ENCODE measurements at places on chromosomes 1 and 21.

GRCh38 chr1:93698329-93699048, 16.9 kb upstream of the BCAR3 start:
- no peak for DNase-seq

- no peak for DNase-seq
Observed at GRCh38 chr1:178411756-178412399, 84.9 kb downstream of the CLEC20A start.

- no peak for DNase-seq
Observed at GRCh38 chr1:20615946-20616846, 17.1 kb upstream of the PINK1 start.

GRCh38 chr1:7008975-7009740, 223.9 kb downstream of the CAMTA1 start:
- no peak for DNase-seq

GRCh38 chr1:201463071-201463552, 5.9 kb downstream of the PHLDA3 start:
- peak; percentile 46 for DNase-seq

GRCh38 chr1:115116512-115116911, 27.2 kb upstream of the TSPAN2 start:
- DNase-seq, result no peak

DNA sequence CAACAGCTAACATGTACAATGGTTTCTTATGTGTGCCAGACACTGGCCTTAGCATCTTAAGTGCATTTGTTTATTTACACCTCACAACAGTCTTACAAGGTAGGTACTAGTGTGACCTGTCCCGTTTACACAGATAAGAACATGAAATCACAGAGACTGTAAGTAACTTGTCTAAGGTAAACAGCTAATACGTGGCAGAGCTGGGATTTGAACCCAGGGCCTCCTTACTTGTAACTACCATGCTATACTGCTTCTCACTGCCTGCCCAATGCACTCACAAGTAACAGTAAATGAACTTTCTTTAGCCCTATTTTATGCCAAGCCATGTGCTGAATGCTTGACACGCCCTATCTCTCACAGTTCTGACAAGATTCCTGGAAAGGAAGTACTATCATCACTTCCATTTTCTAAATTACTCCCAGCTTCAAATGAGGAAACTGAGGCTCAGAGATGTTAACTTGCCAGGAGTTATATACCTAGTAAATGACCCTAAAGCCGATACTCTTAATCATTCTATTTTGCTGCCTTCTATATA, 25.7 kb upstream of the ROR1 start:
- DNase-seq, result no peak

DNA sequence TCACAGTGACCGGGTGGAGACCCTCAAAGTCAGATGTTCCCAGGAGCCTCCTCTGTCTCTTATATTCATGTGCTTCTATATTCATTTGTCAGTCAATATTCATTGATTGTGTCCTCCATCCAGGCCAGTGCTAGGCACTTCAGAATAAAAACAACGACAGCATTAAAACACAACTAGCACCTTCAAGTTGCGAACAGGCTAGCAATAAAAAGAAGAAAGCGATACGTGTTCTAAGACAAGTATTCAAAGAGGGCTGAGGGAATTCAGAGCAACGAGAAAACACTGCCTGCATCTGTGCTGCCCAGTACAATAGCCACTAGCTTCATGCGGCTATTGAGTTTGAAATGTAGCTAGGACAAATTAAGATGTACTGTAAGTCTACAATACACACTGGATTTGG, 138.0 kb downstream of the PLXNA2 start:
- no peak for DNase-seq

GRCh38 chr1:228004331-228004855, 2.4 kb upstream of the WNT3A start:
- no peak for DNase-seq

DNA sequence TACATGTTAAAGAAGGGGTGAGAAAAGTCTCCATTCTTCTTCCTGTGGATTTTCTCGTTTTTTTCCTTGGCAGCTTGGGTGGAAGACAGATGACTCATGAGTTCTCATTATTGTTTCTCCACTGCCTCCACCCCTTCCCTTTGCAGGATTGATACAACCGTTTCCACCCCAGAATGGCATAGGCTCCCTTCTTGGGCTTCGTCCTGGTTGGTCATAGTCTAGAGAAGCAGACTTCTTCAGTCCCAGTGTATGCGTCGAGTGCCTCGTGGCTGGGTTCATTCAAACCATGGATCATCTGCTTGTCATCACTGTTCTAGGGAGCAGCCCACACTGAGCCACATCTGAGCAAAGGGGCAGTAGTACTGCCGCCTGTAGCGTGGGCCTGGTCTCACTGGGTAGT, 13.7 kb downstream of the PTGFRN start:
- DNase-seq, result no peak

GRCh38 chr1:199226163-199226562, 587.3 kb downstream of the PTPRC start:
- DNase-seq, result no peak

GRCh38 chr1:150065184-150065871, 2.2 kb upstream of the VPS45 start:
- DNase-seq, result peak; percentile 53

GRCh38 chr1:29749024-29749945, 513.0 kb downstream of the PTPRU start:
- DNase-seq, result no peak

- DNase-seq, result no peak
Observed at GRCh38 chr1:6823793-6824192, 38.5 kb downstream of the CAMTA1 start.

DNA sequence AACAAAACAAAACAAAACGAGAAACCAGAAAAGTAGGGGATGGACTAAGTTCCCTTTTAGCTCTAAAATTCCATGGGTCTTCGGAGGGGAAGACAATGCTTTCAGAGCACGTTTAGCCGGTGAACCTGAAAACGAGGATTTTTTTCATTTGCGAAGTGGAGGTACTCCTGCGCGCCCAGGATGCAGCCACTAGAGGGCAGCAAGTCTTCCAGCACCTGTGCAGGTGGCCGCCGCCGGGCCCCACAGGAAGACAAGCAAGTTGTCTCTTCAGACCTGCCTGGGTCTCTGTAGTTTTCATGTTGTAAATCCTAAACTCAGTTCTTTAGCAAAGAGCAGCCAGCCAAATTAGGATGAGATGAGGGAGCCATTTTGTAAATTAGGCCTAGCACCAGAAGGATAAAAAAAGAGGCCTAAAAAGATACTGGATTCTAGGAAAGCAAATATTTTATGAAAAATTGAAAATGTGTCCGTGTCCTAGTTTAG, 17.7 kb upstream of the SNX27 start:
- peak; percentile 32 for DNase-seq

GRCh38 chr1:44553127-44553758, 121.0 kb downstream of the TMEM53 start:
- DNase-seq, result no peak

DNA sequence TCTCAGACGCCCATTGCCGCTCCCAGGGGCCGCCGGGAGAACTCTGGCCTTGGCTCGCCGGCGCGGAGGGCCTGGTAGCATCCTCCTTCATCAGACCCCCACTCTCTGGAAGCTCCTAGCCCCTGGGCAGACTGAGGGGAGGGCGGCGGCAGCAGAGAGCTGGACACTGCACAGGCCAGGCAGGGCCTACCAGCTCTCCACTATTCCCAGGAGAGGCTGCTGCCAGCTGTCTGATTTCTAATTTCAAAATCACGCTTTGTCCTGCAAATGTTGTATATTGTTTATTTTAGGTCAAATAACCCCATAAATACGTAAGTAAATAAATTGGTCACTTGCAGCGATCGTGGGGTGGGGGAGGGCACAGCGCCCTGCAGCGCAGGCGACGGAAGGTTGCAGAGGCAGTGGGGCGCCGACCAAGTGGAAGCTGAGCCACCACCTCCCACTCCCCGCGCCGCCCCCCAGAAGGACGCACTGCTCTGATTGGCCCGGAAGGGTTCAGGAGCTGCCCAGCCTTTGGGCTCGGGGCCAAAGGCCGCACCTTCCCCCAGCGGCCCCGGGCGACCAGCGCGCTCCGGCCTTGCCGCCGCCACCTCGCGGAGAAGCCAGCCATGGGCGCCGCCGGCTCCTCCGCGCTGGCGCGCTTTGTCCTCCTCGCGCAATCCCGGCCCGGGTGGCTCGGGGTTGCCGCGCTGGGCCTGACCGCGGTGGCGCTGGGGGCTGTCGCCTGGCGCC, at the start of gene MTARC1:
MTARC1 (plus strand) TSS at position 577 of the 732 bp plus-strand sequence; CDS start at position 609, 32 bp downstream.
- DNase-seq, result peak; percentile 83

- no peak for DNase-seq
Observed at GRCh38 chr1:57530206-57530910, 106.5 kb upstream of the DAB1 start.

DNA sequence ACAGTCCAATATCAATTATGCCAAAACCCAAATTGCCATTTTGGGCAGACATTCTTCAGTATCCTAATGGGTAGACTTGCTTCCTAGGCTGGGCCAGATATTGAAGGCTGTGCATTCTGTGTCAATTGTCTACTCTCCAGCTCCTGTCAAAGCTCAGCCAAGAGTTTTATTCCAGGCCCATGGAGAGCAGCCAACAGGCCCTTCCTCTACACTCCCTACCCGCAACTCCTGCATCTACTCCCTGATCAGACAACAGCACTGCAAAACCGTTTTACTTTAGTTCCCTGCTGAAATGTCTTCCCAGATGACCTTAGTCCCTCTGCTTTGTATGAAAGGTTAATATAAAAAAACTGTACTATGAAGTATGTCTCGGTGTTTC, 6.6 kb upstream of the ADORA3 start:
- no peak for DNase-seq

Measured in inflammatory macrophage (primary cell).